ENCODE measurements at places on chromosomes 4 and X.

GRCh38 chr4:106708464-106708816 lies 327.7 kb downstream of the DKK2 start:
- no peak for DNase-seq

DNA sequence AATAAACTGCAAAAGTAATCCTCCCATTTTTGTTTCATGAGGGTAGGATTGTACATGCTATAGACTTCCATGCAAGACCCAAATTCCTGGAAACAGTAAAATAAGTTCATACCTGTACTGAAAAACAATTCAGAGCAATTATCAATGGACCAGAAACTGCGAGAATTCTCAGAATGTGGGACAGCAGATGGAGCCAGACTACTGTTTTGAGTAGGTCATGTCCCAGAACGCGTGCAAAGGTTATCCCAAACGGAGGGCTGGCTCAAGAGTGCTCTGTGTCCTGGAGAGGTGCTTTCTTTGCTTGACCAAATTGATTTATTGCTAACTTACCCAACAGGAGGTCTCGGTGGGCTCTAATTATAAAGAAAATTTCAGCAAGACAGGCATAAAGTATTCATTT lies 1.7 kb upstream of the MAGEH1 start:
- DNase-seq: no peak

- DNase-seq: no peak
Observed at GRCh38 chr4:110480746-110481271, 4.9 kb downstream of the ENPEP start.

DNA sequence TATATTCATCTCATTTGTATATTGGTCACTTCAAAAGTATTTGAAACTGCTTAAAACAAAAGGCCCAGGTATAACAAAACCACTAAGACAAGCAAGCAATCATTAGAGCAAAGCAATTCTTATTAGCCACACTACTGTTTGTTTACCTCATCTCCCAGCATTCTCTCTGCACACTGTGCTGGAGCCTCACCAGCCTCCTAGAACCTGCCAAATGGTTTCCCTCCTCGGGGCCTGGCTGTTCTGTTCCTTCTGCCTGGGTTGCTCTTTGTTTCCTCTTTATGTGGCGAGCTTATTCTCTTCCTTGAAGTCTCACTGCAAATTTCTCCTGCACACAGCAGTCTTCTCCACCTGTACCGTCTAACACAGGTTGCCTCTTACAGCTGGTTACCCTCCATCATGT lies 67.5 kb upstream of the MND1 start:
- no peak for DNase-seq

- no peak for DNase-seq
Observed at GRCh38 chrX:72604112-72604511, 31.5 kb upstream of the HDAC8 start.

GRCh38 chr4:24858026-24858425 lies 54.8 kb downstream of the CCDC149 start:
- DNase-seq: no peak

GRCh38 chr4:2395038-2395437 lies 23.4 kb downstream of the ZFYVE28 start:
- DNase-seq: no peak

DNA sequence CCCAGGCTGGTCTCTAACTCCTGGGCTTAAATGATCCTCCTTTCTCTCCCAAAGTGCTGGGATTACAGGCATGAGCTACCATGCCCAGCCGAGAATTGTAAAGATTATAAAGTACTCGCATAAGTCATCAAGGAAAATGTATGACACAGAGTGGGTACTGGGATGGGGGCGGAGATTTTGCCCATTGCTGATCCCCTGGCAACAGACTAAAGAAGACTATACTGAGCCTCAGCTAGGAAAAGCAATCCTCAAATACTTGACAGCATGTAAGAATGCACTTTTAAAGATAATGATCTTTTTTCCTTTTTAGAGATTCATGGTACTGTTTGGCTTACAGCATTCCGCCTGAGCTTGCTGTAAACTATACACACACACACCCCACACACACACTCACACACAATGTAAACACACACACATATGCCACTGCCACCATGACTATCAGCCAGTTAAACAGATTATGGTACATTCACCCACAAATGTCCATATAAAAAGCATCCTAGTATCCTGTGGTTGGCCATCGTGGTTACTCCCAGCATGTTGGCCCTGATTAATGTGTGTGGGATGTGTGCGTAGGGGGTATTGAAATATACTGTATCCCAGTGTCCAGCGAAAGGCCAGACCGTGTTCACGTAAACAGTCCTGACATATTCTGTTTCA lies 113.0 kb downstream of the AMELX start:
- no peak for DNase-seq

- no peak for DNase-seq
Observed at GRCh38 chr4:7831858-7832730, 107.6 kb downstream of the AFAP1 start.

GRCh38 chr4:73414936-73415271 lies 10.8 kb downstream of the ALB start:
- DNase-seq: no peak

GRCh38 chrX:123736333-123736921 lies 3.6 kb upstream of the THOC2 start:
- no peak for DNase-seq

Measured in stimulated activated CD4-positive, alpha-beta T cell treated with anti-CD3 and anti-CD28 coated beads, Interleukin-12 subunit alpha, Interleukin-12 subunit beta, amount 100 ng/mL, for 4 hours (primary cell).